ENCODE measurements at places on chromosomes 12 and 14.

DNA sequence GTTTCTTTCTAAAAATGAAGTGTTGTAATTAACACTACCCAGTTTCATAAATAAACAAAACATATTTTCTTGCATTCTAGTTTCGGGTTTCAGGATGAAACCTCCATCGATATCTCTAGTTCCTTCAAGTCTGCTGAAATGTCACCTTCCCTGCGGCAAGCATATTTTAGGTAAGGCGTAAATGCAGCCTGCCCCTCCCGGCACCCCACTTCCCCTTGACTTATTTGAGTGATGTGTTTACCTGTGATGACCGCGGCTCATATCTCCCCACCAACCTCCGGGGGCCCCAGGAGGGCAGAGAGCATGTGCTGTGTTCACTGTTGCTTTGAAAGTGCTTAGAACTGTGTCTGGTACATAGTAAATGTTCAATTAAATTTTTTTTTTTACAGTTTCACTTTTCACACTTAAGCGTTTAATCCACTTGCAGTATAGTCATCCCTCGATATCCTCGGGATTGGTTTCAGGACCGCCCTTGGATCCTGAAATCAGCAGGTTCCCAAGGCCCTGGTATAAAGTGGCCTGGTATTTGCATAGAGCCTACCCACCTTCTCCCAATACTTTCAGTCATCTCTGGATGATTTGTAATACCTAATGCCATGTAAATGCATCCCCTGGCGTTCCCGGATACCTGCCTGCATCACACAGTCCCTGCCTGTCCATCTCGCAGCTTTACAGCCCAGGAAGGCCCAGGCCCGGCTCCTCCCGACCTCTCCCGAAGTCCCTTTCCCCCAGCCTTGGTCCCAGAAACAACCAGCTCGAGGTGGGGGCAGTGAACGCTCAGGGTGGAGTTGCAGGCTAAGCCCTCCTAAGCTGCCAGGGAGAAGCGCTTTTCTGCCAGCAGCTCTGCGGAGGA is 40.2 kb upstream of the FBRSL1 start:
- DNase-seq, result no peak

GRCh38 chr12:49934505-49934904 is 16.0 kb upstream of the AQP2 start:
- no peak for DNase-seq

GRCh38 chr12:68506619-68507018 is 104.1 kb upstream of the RAP1B start:
- DNase-seq, result no peak

GRCh38 chr12:2454601-2455177 is 340.1 kb upstream of the FKBP4 start:
- no peak for DNase-seq

- DNase-seq, result peak; percentile 34
These were observed 22.4 kb upstream of the PDE1B start for GRCh38 chr12:54526812-54527630.

DNA sequence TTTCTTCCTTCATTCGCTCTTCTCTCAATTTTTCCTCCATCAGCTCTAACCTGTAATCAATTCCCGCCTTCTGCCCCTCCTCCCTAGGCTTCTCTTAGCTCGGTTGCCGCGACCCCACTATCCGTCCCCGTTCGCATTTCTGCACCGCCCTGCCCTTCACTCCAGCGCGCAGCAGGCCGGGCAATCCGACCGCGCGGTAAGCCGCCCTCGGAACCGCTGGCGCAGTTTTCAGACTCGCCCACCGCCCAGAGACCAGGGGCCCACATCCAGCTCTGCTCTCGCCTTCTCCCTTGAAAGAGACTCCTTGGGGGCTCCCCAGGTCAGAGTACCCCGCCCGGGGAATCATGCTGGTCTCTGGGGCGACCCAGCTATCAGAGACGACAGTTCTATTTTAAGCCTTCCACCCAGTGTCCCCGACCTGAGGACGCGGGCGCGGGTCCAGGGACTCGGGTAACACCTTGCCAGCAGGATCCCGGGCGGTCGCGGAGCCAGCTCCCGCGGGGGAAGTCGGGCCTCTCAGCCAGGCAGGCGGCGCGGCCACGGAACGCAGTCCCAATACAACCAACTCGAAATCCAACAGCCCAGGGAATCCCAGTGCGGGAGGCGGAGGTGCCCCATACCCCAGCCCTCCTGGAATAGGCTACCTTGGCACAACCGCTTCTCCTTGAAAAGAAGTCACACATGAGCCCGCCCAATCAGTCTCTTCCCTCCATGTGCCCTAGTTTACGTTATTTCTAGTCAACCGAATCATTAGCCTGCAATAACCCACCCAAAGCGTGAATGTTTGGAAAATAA is 5.7 kb upstream of the SLC38A4 start:
- DNase-seq, result no peak

- no peak for DNase-seq
These were observed 1.1 kb downstream of the SAV1 start for GRCh38 chr14:50666772-50667683.

DNA sequence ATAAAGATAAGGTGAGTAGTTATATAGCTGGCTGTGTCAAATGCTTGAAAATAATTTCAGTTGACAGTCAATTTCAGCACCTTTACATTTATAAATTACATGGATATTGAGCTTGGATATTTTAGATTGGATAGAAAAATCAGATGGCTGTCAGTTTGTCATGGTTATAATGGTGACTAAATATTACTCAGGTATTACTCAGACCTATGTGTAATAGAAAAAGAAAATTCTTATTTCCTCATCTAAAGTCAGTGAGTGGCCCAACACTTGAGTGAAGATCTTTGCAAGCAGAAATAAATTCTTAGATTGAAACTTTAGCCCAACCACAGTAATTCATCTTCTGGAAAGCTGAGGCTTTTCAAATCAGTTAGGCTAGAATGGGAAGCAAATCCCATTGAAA is 354.4 kb downstream of the NAV3 start:
- DNase-seq, result no peak

- DNase-seq, result no peak
These were observed 125.6 kb downstream of the NELL2 start for GRCh38 chr12:44750468-44750867.

- DNase-seq, result no peak
These were observed 791 bp downstream of the TMEM233 start for GRCh38 chr12:119594399-119594730.

- no peak for DNase-seq
These were observed 45.4 kb downstream of the KDM2B start for GRCh38 chr12:121535150-121536053.

DNA sequence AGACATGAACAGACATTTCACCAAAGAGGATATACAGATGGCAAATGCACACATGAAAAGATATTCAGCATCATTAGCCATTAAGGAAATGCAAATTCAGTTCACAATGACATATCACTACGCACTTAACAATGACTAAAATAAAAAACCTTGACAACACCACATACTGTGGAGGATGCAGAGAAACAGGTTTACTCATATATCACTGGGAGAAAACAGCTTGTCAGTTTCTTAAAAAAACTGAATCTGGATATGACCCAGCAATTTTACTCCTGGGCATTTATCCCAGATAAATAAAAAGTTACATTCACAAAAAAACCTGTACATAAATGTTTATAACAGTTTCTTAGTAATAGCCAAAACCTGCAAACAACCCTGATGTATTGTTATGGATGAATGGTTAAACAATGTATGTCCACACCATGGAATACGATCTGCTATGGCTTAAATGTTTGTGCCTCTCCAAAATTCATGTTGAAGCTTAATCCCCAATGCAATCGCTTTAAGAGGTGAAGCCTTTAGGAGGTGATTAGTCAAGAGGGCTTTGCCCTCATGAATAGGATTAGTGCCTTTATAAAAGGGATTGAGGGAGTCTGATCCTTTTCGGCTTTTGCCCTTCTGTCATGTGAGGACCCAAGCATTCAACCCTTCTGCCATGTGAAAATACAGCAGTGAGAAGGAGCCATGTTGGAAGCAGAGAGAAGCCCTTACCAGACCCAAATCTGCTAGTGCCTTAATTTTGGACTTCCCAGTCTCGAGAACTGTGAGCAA is 36.0 kb upstream of the PPP4R3A start:
- DNase-seq, result no peak

DNA sequence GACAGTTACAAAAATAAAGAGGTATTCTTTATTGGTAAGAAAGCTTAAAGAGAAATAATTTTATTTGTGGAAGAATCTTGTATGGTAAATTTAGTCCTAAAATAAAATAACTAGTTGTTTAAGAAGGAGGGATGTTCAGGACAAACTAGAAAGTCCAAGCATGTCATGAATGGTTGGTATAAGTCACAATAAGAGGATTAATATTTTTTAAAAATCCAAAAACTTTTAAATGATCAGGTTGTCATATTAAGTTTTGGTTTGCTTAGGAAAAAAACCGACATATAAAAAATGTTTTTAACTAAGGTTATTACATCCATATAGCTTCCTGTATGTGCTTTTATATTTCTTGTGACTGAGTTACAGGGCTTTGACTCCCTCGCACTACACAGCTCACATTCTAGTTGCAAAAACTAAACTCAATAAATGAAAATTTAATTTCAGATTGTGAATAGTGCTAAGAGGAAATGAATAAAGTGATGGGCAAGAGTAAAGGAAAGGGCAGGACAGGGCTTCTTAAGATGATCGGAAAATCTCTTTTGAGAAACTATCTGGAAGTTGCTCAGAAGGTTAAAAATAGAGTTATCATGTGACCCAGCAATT is 80.7 kb upstream of the METAP2 start:
- DNase-seq, result no peak

DNA sequence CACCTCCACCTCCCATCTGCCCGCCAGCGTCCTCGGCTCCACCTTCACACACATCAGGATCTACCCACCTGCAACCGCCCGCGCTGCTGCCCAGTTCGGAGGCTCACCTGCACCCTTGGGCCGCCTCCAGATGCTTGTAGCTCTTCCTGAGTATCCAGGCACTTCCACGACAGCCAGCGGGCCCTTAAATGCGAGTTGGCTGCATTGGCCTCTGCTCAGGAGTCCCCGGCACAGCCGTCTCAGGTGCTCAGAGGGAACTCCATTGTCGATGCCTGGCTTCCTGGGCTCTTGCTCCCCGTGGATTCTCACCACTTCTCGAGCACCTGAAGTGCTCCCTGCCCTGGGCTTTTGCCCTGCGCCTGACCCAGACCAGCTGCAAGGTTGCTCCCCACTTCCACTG is 21.9 kb upstream of the CDCA4 start:
- no peak for DNase-seq

GRCh38 chr14:90523961-90524875 is 127.4 kb downstream of the CALM1 start:
- DNase-seq, result no peak

DNA sequence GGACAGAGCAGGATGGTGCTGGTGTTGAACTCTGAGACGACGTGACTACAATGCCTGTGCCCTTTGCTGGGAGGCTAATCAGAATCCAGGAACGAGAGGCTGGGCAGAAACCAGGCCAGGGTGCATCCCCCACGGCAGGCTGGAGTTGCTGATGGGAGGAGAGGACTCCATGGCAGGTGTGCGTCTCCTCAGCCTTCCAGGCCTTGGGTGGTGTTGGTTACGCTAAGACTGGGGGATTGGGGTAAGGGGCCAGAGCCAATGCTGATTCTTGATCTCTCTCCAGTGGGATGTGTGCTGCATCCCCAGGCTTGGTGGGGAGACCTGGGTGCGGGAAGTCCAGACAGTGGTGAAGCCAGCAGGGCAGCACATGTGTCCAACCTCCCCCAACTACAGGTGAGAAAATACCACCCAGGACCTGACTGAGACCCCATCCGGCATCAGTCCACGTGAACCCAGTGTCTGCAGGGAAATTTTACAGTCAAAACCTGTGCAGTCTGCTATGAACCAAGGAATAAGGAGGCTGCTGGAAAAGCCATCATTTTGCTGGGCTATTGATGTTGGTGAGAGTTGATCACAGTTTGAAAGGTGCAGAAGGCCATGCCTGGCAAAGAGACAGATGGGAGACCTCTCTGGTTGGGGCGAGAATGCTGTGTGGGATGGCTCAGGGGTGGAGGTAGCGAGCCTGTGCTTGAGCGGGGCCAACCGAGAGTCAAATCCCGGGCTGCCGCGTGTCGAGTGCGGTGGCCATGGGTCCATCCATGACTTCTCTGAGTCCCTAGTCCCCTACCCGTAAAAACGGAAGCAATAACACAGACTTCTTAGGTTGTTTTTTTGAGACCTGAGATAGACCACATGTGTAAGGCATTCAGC is 89.8 kb downstream of the NTF3 start:
- no peak for DNase-seq

DNA sequence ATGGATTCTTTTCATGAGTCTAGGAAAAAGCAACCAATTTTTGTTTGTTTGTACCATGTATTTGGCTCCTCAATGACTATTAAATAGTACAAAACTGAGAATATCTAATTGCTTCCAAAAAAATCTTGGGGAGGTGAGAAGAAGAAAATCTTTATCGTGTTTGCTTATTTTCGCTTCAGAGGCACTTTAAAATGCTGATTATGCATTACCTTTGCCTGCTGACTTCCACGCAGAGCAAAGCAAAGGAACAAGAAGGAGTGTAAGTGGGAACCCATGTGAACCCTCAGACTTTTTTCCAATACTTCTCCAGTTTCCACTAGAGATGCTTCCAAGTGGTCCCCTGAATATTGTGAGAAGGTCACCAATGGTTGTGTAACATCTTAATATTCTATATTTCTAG is 43.2 kb upstream of the STRN3 start:
- DNase-seq, result no peak

DNA sequence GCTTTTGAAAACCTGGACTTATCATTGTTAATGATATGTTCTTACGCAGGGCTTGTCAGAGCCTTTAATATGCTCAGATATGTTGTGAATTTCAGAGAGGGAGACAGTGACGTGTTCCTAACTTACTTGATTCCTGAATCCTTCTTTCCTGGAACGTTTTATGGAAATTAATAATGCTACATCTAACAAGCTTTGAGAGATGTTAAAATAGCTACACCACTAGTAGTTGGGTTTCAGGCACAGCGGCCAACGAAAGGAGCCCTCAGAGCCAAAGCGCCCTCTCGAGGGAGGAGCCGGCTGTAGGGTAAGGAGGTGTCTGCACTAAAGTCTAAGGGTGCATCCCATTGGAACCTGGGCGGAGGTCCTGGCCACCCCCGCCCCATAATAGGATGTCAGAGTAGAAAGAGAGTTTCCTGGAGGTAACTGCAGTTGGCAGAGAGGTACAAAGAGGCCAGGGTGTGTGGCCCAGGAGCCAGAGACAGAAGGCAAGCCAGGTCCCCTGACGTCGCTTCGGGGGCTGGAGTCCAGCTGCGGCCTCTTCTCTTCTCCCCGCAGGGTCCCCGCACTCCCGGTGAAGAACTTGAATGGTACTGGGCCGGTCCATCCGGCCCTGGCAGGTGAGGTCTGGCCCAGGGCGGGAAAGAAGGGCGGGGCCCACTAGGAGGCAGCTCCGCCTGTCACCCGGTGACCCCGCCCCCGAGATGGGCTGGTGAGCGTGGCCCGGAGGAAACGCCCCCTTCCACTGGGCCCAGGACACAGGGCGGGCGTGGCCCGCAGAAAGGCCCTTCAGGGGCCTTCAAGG is 36.3 kb downstream of the DTX1 start:
- no peak for DNase-seq

- no peak for DNase-seq
These were observed 83.9 kb downstream of the ARL6IP4 start for GRCh38 chr12:123064366-123064765.

GRCh38 chr12:49375406-49375805 is 8.1 kb downstream of the SPATS2 start:
- DNase-seq, result no peak

- DNase-seq, result no peak
These were observed 83.7 kb downstream of the TMTC3 start for GRCh38 chr12:88225776-88226175.
